ENCODE measurements at places on chromosomes 12 and 14.

GRCh38 chr14:103528146-103528586, 830 bp upstream of the TRMT61A start:
- DNase-seq: no peak

GRCh38 chr14:67705211-67705610, 3.5 kb downstream of the RDH12 start:
- DNase-seq: no peak

DNA sequence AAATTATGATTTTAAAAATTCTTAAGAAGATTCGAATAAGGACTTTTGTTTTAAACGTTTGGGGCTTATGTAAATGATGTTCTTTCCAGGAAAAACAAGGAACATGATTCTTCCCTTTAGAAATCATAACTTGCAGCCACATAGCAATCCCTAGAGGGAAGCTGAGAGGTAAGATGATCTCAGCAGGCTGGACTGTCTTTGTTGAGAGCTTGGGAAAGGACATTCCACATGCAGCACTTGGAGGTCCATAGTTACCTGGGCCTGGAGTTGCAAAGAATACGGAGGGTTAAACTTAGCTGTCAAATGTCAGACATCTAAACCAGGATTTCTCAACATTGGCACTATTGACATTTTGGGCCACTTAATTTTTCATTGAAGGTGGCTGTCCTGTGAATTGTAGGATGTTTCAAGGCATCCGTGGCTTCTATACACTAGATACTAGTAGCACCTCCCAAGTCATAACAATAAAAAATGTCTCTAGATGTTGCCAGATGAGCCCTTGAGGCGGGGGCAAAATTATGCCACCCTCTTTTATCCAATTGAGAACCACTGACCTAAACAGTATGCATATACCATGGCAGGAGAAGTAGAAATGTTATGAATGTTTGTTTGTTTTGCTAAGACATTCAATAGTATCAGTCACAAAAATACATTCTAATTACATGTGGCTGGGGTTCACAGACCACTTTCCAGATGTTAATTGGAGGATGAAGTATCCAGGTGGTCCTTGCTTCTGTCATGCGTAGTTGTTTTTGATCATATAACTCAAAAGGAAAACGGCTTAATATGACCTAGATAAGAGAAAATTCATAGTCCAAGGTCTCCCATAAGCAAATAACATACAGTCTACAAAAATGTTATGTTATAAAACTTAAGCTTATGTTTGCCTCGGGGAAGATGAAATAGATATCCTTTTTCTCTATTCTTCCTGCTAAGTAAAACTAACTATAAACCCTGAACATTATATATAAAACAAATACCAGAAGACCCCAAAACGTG, 30.5 kb downstream of the TTC6 start:
- DNase-seq: no peak

GRCh38 chr14:28356819-28357218, 409.8 kb upstream of the FOXG1 start:
- DNase-seq: no peak

DNA sequence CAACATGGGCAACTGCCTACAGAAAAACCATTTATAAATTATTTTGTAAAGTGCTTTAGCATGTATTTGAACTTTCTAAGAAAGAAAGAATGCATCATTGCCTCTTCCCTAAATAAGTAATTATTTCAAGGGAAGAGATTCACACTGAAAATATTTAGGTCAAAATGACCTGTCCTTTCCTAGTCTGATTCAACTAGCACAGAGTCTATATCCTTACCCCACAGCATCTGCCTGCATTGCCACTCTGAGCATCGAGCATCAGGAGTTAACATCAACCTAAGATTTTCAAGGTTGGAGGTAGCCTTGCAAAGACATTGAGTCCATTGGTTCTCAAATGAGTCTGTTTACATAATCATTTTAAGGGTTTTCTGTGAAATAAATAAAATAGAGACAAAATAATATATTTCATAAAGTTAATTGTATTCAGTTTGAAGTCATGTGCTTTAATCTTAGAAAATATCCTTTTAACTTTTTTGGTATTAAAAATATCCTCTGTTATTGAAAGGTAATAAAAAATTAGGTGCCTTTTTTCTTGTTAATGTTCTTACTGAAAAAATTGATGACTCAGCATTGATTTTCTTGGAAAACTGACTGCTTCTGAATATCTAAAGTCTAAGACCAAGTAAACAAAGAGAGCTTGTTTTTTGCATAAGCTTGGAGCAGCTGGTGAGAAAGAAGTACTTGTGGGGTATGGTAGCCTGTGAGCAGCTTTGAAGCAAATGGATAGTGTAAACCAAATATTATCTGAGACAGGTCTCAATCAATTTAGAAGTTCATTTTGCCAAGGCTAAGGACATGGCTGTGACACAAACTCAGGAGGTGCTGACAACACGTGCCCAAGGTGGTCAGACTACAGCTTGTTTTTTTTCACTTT, 269.0 kb upstream of the CLEC14A start:
- no peak for DNase-seq

DNA sequence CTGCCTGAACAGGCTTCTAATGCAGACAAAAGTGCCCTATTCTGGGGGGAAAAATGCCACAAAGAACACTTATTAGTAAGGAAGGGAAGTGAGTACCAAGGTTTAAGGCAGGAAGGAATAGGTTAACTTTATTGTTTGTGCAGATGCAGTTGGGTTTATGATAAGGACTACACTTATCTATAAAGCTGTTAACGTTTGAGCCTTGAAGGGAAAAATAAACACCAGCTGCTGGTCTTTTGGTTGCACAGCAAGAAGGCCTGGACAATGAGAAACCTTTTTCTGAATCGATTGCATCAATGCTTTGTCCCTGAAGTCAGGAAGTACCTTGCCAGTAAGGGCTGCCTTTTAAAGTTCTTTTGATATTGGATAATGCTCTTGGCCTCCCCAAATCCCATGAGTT, 407.8 kb downstream of the ATP23 start:
- no peak for DNase-seq

GRCh38 chr14:24145690-24146452, 539 bp downstream of the PSME2 start:
- DNase-seq: no peak

DNA sequence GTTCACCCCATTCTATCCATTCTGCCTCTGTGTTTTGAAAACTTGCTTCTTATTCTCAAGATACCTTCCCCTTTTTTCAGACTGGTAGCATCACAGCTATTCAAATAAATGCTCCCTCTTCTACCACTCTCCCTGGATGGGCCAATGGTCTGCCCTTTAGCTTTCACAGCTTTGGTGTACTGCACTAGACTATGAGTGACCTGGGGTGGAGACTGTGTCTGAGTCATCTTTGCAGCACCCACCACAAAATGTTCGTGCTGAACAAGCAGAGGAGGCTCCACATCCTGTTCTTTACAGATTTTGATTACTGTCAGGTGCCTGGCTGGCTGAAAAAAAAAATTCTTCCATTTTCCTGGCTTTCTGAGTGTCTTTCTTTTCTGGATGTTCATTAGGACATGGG, 1104.1 kb upstream of the TMEM132C start:
- DNase-seq: no peak

GRCh38 chr12:109981311-109981710, 14.9 kb downstream of the GIT2 start:
- DNase-seq: no peak

- peak; percentile 87 for DNase-seq
Measured at GRCh38 chr12:109775172-109775881, 57.9 kb downstream of the TRPV4 start.
